Epithelial cell of proximal tubule (primary cell): ENCODE measurements at places on chromosomes 2 and 18. TPM values are rescaled to one million over a fixed set of nuclear protein-coding genes. Genes with fewer than 3 reads are reported as not detected.

C1QL2 gene
- not detected in 2 replicates for total RNA-seq

CXCR4 gene
- total RNA-seq, result 0.17 and 0.36 TPM in 2 replicates

ANKRD30BL gene
- not detected in 2 replicates for total RNA-seq

NCKAP5 gene
- total RNA-seq, result 0.58 and 0.69 TPM in 2 replicates

- DNase-seq, result no peak
Observed at GRCh38 chr2:203873921-203874631, 6.5 kb downstream of the CTLA4 start.

DNA sequence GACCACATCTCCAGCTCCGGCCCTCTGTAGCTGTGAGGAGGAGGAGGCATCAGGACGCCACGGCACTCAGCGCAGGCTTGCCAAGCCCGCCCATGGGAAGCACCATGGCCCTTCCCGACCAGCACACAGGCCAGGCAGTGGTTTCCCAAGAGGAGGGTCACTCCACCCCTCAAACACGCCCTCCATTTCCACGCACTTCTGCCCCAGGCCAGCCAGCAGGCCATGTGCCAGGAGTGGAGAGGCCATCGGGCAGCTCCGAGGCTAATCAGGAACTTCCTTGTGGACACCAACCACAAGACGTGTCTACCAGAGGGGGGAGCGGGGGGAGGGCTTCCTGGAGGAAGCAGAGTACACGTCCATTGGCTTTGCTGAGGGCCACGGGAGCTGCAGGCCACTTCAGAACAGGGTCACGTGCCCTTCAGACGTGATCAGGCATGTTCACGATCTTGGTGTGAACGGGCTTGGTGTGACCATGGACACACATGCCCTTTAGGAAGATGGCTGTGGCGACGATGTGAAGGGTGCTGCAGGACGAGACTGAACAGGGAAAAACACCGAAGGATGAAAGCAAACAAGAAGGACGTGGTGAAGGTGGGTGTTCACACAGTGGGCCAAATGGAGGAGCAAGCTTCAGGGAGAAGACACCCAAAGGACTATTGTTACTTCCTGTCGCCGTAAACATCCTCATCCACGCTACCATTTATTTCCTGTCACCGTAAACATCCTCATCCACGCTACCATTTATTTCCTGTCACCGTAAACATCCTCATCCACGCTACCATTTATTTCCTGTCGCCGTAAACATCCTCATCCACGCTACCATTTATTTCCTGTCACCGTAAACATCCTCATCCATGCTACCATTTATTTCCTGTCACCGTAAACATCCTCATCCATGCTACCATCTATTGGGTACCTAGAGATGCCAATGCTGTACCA lies 6.5 kb upstream of the MTERF4 start:
- no peak for DNase-seq

DNA sequence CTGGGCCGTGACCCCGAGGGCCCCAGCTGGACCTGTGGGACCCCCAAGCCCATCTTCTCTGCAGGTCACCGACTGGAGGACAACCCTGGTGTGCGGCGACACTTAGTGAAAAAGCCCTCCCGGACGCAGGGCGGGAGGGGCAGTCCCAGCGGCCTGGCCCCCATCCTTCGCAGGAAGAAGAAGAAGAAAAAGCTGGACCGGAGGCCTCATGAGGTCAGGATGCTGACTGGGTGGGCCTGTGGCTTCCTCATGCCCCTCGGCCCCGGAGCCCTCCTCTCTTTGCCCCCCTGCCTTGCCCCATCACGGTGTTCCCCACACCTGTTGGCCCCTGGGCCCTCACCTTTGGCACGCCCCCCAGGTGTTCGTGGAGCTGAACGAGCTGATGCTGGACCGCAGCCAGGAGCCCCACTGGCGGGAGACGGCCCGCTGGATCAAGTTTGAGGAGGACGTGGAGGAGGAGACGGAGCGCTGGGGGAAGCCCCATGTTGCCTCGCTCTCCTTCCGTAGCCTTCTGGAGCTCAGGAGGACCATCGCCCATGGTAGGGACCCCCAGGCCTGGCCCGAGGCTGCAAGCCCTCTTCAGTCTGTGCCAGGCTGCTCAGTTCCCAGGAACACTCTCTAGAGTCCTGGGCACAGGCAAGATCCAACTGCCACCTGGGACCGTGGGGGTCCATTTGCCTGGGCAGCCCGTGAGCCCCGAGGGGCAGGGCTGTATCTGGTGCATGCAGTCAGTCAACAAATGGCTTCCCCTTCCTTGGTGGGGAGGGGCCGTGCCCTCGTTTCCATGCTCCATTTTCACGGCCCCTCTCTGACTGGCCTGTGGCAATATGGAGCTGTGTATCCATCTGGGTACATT lies 4.7 kb downstream of the SLC4A3 start:
- no peak for DNase-seq

GRCh38 chr2:136030406-136030805 lies 45.0 kb upstream of the DARS1 start:
- no peak for DNase-seq

GRCh38 chr2:159232456-159233170 lies 53.9 kb downstream of the WDSUB1 start:
- DNase-seq, result no peak

- DNase-seq, result peak; percentile 69
Observed at GRCh38 chr2:109185338-109185737, 56.3 kb downstream of the SH3RF3 start.

DNA sequence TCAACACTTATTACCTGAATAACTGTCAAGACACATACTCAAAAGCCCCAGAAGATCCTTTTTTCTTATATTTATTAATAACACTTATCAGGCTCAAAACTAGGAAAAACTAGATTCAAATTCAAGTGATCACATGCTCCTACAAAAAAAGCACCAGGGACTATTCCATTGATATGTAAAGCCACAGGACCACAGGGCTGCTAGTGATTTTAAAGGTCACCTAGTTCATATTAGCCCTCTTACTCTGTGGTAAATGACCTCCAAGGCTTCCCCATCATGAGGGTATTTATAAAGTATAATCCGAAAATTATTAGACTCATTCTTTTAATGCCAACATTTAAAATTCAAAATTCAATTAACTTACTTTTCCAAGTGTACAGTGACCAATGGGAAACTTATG lies 52.5 kb downstream of the LRPPRC start:
- no peak for DNase-seq
